ENCODE measurements at places on chromosomes 12 and 14. TPM values are rescaled to one million over a fixed set of nuclear protein-coding genes. Genes with fewer than 3 reads are reported as not detected.

- DNase-seq = no peak
Measured at GRCh38 chr12:52216807-52217206, 16.2 kb upstream of the KRT7 start.

GRCh38 chr14:97977651-97978261 lies 1180.6 kb downstream of the VRK1 start:
- DNase-seq = no peak

- DNase-seq = no peak
Measured at GRCh38 chr12:5872745-5873144, 72.3 kb downstream of the ANO2 start.

Gene GALNT16
- total RNA-seq = 2.8 TPM

DNA sequence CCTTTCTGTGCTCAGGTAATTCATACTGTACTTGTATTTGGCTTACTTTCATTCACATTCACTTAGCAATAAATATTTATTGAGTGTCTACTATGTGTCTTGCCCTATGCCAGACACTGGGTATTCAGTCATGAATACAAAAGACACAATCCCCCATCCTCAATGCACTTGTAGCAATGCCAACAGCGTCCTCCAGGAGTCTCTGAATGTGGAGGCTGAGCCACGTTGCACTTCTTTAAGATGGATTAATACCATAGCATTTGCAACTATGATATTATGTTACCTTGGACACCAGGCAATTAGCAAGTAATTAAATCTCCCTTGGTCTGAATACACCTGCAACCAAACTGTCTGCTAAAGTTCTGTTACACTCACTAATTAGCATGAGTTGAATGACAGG lies 58.8 kb downstream of the OTX2 start:
- peak; percentile 16 for DNase-seq

Gene KRT80
- 1.5 TPM for total RNA-seq

Gene CDCA4
- 40.1 TPM for total RNA-seq

DNA sequence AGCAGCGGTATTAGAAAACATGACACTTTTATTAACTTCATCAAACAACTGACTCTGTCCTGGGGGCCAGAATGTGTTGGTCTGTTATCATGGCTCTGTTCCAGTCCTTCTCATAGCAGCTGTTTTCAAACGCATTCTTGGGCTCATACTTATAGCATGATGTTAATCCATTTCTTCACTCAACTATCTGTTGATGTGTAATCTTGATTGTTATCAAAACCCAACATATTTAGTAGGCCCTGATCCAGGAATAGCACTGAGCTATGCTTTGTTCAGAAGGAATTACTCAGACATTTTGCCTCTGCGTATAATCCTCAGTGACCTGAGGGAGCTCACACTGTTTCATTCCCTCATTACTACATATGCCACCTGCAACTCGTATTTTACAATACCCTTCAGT lies 315.9 kb downstream of the BMP4 start:
- no peak for DNase-seq

DNA sequence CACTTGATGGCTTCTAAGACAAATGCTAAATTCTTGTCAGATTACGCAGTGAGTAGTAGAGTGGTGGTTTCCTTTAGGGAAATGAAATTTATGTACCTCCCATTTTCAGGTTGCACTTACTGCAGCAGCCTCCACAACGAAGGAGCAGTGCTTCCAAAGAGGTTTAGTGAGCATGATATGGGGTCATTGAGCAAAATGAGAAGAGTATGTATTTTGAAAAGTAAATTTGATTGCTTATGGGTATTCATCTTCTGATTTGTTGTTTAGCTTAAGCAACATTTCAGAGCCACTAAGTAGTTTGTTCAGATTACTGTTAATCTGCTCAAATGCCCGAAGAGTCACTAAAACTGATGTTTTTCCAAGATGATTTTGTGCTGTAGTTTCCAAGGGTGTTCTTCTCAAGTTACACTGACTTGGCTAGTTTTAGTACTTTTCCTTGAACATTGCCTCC lies 493.6 kb downstream of the PCNX1 start:
- DNase-seq = no peak

GRCh38 chr14:90785471-90785870 lies 30.8 kb downstream of the TTC7B start:
- DNase-seq = no peak

DNA sequence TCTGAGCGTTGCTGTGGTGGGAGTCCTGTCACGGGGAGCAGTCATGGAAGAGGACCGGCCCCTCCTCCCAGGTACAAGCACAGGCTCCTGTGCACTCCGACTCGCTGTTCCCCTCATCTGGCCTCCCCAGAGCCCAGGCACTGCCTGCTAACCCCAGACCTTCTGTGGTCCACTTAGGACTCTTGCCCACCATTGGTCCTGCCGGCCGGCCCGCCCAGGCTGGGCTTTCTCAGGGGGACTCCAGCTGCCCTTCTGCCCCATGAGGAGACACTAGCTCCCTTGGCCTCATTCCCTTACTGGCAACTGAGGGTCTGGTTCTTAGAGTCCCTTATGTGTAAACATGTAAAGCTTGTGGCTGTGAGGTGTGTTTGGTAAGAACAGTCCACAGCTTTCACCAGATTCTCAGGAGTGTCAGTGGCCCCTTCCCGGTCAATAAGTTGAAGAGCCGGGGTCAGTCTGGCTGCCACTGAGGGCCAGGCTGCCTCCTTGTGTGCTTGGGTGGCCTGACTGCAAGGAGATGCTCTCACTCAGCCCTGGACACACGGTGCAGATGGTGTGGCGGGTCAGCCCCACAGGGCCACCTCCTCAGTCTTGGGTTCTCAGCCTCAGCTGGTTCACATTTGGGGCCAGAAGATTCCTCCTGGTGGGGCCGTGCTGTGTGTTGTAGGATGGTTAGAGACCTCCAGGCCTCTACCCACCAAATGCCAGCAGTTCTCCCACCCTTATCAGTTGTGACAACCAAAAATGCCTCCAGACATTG lies 43.6 kb downstream of the DDX51 start:
- DNase-seq = no peak

Gene C12orf75
- total RNA-seq = 24.0 TPM

Gene SH2B3
- 93.7 TPM for total RNA-seq

- no peak for DNase-seq
Measured at GRCh38 chr12:3838076-3838475, 35.1 kb downstream of the PARP11 start.

DNA sequence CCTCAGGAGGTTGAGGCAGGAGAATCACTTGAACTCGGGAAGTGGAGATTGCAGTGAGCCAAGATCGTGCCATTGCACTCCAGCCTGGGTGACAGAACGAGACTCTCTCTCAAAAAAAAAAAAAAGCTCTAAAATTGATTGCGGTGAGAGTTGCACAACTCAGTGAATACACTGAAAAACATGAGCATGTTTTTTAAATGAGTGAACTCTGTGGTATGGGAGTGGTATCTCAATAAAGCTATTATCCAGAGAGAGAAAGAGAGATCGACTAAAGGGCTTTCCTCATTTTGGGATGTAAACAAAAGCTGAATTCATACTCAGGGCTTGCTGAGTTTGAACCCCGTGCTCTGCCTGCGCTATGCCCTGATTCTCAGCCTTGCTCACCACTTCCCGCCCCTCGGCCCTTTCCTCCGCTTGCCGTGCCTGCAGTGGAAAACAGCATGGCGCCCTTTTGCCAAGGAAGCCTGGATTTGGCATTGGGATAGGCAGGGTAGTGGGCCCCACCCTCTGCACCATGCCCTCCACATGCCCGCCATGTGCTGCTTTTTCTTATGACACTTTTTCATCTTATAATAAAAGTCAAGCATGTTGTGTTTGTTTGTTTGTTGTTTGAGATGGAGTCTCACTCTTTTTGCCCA lies 102.5 kb downstream of the LGMN start:
- DNase-seq = no peak

DNA sequence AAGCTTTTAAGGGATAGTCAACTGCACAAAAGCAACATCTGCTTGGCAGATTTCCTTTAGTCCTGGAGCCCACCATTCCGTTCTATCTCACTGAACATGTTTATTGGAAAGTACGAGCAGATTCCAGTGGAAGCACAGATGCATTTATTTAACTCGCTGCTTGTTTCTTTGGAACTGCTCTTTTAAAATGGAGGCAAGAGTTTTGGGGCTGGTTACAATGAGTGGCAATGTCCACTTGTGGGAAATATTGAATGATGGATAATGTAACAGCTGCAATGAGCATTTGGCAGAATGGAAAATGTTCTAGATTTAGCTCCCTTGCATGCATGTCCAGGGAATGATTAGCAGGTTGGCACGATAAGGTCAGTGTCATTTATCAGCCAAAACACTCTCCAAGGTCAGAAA lies 163.0 kb downstream of the ATP23 start:
- no peak for DNase-seq

DNA sequence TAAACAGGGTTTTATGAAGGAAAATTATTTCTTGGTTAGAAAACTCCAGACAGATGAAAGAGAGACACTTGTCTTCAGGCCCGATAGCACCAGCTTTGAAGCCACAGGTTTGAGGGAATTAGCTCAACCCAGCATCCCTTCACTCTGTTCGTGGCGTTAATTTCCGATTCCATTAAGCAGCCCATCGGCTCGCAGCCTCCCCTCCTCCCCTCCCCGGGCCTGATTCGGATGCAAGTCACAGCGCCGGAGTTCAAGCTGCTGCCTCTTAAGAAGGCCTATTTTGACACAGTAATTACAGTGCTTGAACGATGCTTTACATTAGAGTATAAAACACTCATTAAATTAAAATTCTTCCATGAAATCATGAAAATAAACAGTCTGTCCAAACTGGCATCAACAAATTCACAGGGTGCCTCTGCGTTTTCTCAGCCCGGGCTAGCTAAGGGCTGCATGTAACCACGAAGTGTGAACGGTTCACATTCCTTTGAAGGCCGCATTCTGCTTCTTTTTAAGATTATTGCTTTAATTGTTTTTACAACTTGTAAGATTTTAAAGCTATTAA lies 145.8 kb downstream of the DICER1 start:
- no peak for DNase-seq

GRCh38 chr12:51195841-51196240 lies 22.0 kb downstream of the POU6F1 start:
- DNase-seq = no peak

Measured in endothelial cell (in vitro differentiated cells).